Activated T-cell treated with anti-CD3 and anti-CD28 coated beads, Interleukin-2, amount 50 U/mL, for 1 hour (primary cell): ENCODE measurements at places on chromosomes 13 and 19.

DNA sequence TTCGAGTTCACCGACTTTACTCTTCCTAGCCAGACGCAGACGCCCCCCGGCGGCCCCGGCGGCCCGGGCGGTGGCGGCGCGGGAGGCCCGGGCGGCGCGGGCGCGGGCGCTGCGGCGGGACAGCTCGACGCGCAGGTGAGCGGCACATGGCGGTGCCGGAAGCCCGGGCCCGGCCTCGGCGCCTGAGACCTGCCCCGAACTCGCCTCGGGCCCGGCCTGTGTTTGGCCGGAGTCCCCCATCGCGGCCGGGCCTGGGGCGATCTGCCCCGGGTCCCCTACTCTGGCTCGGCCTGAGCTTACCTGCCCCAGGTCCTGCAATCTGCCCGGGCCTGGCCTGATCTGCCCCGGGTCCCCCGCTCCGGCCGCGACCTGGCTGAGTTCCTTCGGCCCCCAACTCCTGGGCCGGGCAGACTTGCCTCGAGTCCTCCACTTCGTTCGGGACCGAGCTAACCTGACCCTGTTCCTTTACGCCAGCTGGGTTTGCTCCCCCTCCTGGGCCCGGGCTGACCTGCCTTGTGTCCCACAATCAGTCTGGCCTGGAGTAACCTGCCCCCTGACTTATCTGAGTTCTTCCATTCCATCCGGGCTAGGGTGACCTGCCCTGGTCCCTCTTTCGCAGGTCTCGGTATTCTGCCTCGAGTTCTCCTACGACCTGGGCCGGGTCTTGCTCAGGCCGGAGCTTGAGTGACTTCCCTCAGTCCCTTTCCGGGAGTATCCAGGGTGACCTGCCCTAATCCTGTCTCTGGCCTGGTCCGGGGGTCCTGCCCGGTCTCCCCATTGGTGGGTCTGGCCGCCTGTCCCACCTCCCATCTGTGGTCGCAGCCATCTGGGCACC is 764 bp downstream of the UPF1 start:
- DNase-seq, result no peak

GRCh38 chr13:22085001-22085400 is 414.1 kb downstream of the FGF9 start:
- DNase-seq, result no peak

GRCh38 chr13:108306860-108307259 is 37.3 kb downstream of the TNFSF13B start:
- no peak for DNase-seq

DNA sequence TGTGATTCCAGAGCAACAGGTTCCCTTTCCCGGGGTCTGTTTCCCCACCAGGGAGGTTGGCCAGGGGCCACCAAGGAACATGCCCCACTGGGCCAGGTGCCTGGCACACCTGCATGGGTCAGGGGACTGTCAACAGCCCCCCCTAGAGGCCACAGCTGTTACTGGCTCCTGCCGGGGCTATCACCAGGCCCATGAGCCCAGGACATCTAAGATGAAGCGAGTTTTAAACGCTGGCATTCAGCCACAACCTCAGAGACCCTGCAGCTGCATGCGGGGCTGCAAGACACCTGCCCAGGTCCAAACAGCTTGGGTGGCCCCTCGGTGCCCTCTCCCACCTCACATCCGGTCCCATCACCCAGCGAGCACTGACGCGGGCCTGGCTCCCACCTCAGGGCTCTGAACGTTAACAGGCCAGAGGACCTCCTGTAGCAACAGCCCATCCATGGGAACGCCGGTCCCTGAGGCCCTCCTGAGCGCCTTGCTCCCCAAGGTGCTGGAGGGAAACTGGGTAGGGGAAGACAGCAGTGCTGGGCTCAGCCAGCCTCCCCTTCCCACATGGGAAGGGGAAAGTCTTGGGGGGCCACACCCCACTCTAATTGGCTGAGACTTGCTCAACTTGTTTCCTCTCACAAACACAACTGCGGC is 12.0 kb downstream of the KHSRP start:
- DNase-seq, result peak; percentile 60

DNA sequence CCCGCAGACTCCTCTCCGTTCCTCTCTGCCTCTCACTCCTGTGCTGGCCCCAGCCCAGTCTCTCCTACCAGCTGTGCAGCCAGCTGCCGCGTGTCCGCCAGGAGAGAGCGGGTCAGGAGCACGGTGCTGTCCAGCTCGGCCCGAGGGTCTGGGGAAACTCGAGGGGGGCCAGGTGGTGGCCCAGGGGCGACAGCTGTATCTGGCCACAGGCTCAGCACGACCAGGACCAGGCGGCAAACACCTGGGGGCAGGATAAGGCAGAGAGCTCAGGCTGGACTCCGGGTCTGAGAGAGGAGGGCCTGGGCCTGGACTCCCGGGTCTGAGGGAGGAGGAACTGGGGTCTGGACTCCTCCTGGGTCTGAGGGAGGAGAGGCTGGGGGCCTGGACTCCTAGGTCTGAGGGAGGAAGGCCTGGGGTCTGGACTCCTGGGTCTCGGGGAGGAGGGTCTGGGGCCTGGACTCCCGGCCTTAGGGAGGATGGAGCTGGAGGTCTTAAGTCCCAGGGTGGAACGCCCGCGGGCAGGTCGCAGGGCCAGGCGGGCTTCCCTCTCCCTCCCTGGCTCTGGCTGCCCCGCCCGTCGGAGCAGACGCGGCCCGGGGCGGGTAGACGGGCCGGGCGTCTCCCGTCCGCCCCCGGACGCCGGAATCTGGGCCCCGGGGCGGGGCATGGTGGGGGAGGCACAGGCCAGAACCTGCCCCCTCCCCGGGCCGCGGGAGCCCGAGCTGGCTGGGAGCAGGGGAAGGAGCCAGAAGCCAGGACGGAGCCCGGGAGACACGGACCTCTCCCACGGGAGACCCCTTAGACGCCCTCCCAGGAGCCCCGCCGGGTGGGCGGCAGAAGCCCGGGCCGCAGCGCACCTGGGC is 1.3 kb downstream of the IL11 start:
- DNase-seq, result no peak

DNA sequence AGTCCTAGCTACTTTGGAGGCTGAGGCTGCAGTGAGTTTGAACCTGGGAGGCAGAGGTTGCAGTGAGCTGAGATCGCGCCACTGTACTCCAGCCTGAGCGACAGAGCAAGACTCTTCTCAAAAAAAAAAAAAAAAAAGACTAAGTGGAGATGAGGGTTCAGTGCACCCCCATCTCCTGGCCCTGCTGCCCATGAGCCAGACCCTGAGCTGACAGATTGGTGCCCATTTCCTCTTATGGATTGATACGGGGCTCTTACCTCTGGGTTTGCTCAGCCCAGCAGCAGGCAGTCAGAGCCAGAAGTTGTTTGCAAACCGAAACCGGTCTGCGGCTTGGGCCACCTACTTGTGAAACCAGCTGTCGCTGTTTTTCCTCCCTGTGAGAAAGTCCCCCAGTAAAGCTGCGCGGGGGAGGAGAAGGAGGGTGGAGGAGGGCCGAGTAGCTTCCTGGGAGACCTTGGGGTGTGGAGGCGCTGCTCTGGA is 36.9 kb downstream of the ARRDC2 start:
- DNase-seq, result peak; percentile 78

- DNase-seq, result no peak
Measured at GRCh38 chr13:101624210-101624922, 171.9 kb downstream of the ITGBL1 start.

DNA sequence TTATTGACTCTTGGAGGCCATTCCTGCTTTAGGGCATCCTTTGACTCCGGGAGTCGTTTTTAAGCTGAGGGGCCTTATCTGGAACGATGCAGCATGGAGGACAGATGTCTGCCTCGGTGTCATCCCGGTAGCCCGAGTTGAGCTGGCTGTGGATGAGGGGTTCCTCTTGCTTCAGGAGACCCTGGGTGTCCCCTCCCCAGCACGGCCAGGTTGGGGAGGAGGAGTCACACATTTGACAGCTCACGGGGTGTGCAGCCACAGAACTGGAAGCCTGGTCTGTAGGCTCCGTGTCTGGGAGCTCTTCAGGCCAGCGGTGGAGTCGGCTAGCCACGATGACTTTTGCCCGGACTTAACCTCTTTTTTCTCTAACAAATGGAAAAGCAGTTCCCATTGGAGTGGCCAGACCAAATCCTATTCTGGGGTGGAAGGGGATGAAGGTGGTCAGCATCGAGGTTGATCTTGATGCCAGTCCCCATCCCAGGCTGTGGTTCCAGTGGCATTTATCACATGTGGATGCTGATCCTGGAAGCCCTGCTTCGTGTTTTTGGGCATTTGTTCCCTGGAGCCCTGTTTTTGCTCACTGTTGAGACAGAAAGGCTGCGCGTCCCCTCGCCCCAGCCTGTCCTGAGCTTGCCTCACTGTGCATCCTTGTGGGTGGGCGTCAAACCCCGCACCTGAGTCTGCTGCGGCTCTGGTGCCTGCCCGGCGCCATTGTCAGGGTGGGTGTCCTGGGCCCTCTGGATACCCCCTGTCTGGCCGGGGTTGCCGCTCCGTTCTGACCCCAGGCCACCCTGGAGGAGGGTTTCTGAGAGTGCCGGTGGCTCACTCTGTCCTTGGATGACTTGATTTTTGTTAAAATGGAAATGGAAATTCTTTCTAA is 12.0 kb downstream of the TFDP1 start:
- peak; percentile 8 for DNase-seq

DNA sequence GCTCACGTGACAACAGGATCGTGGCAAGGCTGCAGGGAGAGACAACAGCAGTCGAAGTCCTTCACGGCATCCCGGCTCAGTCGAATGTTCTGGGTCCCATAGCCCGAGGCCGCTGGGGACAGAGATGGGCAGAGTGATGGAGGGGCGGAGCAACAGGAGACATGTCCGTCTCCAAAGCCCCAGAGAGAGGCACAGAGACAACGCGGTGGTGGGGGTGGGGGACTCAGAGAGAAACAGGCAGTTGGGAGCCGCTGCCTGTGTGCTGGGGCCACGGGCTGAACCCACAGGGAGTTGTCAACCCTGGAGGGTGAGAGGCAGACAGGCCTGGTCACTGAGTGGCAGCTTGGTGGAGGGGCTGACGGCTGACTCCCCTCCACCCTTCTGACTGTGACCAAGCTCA is 20.4 kb downstream of the NOSIP start:
- DNase-seq, result peak; percentile 40

GRCh38 chr13:77720988-77721387 is 23.5 kb downstream of the SLAIN1 start:
- no peak for DNase-seq

- DNase-seq, result no peak
Measured at GRCh38 chr13:95749545-95749944, 72.6 kb downstream of the DNAJC3 start.

- no peak for DNase-seq
Measured at GRCh38 chr19:38551450-38551813, 66.3 kb downstream of the MAP4K1 start.

DNA sequence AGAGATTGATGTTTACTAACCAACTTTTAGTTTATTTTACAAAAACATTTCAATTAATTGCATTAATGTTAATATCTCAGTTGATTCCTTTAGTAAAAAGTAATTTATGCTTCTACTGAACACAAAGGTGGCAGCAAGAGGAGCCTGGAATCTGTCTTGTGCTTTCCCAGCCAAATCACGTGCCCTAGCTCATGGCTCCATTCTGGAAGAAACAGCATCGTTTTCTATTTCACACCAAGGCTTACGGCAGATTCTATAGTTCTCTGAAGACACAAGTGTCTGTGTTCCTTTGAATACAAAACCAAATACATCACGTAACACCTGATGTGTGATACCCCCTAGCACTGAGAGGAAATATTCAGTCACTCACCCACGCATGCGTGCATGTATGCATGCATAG is 346.1 kb upstream of the MIR17HG start:
- no peak for DNase-seq

DNA sequence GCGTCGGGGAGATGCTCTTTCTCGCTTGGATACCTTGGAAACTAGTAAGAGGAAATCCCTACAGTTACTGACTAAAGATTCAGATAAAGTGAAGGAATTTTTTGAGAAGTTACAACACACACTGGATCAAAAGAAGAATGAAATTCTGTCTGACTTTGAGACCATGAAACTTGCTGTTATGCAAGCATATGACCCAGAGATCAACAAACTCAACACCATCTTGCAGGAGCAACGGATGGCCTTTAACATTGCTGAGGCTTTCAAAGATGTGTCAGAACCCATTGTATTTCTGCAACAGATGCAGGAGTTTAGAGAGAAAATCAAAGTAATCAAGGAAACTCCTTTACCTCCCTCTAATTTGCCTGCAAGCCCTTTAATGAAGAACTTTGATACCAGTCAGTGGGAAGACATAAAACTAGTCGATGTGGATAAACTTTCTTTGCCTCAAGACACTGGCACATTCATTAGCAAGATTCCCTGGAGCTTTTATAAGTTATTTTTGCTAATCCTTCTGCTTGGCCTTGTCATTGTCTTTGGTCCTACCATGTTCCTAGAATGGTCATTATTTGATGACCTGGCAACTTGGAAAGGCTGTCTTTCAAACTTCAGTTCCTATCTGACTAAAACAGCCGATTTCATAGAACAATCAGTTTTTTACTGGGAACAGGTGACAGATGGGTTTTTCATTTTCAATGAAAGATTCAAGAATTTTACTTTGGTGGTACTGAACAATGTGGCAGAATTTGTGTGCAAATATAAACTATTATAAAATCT is 2.7 kb upstream of the KCNRG start:
- DNase-seq, result no peak
